ENCODE measurements at places on chromosomes 7 and 10.

- no peak for DNase-seq
Measured at GRCh38 chr10:71015674-71016073, 127.3 kb upstream of the PCBD1 start.

GRCh38 chr7:68256295-68256694, 1259.7 kb downstream of the TYW1 start:
- DNase-seq = no peak

- peak; percentile 16 for DNase-seq
Measured at GRCh38 chr10:95864906-95865813, 42.6 kb upstream of the CC2D2B start.

- no peak for DNase-seq
Measured at GRCh38 chr10:64873088-64873487, 1351.9 kb downstream of the REEP3 start.

DNA sequence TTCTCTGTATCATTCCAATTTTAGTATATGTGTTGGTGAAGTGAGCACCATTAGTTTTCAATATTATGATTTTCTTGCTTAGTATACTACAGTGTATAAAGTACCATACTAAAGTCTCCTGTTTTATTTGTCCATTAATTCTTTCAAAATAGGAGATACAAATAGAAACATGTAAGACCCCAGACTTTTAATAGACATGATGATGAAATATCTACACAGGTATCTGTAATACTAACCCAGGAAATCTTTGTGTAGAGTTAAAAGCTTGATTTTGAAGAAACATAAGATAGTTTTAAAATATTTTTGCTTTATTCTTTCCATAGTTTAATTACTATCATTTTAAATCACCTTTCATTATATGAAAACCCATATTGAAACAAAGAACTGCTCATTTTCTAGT, 133.8 kb upstream of the WNT16 start:
- no peak for DNase-seq

DNA sequence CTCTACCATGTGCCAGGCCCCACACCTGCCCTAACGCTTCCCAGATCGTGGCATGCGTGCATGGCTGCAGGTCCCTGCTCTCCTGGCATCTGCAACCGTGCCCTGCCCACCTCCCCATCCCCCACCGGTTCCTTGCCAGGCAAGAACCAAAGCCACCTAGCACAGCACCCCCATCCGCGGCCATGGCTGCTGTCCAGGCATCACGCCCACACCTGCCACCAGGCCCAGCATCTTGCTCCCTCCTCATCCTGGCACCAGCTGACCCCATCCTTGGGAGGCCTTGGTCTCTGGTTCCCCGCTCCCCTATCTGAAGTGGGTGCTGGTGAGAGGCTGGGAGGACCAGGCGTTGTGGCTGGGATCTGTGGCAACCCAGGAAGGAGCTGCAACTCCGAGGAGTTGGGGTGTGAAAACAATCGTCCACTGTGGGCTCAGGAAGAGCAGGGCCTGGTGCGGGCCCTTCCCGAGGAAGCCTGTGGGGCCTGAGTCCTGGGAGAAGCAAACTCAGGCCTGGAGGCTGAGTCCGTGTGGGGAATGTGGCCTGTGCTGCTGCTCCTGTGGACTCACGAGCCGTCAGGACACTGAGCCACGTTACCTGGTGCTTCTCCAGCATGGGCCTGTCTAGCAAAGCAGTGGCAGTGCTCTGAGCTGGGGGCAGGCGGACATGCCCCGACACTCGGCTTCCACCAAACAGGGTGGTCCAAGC, 417.1 kb downstream of the DNAJB6 start:
- DNase-seq = no peak

DNA sequence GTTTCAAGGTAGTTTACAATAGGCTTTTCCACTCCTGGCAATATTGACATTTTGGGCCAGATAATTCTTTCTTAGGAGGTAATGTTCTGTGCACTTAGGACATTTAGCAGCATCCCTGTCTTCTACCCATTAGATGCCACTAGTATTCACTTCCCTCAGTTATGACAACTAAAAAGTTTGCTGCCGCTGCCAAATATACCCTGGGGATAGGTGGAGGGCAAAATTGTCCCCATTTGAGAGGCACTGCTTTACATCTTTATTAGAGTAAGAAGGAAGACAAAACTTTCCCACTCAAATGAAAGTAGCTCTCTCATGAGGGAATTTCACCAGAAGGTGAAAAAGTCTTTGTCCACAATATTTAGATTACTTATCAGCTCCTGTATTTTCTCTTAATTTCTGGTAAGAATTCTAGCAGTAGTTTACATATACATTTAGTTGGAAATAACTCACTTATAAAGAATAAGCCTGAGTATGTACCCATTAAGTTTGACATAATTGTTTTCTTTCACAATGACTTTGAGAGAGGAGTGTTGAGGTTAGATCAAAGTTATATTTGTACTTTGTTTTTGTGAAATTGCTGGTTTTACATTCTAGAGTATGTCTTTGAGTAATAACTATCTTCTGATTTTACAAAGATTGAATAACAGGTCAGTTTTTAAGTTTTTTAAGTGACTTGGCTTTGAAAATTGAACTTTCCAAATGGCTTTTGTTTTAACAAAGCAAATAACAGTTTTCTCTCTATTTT, 46.0 kb downstream of the HELLS start:
- DNase-seq = no peak

DNA sequence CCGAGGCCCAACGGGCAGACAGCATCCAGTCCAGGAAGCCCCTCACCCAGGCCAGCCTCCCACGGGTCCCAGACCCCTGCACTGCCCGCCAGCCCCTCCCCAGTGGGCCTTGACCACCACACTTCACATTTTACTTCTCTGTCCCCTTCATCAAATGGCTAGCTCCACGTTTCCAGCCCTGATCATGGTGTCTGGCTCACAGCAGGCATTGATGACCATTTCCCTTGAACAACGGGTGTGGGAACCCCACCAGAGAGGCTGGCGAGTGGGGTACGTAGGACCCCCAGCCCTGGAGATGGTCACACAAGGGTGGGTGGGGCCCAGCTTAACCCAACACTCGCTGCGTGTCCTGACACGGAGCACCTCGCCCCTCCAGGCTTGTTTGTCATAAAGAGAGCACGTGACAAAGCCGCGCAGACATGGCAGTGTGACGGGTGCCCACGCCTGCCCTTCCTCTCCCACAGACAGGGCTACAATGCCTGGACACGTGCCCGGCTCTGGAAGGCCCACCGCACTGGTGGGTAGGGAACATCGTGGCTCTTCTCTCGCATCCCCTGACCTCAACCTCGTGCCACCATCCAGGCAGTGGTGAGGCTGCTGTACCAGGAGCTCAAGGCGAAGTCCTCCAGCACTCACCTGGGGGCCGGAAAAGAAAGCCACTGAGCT, 267.7 kb downstream of the MAD1L1 start:
- DNase-seq = no peak

- no peak for DNase-seq
Measured at GRCh38 chr10:73956476-73957359, 41.2 kb upstream of the VCL start.

DNA sequence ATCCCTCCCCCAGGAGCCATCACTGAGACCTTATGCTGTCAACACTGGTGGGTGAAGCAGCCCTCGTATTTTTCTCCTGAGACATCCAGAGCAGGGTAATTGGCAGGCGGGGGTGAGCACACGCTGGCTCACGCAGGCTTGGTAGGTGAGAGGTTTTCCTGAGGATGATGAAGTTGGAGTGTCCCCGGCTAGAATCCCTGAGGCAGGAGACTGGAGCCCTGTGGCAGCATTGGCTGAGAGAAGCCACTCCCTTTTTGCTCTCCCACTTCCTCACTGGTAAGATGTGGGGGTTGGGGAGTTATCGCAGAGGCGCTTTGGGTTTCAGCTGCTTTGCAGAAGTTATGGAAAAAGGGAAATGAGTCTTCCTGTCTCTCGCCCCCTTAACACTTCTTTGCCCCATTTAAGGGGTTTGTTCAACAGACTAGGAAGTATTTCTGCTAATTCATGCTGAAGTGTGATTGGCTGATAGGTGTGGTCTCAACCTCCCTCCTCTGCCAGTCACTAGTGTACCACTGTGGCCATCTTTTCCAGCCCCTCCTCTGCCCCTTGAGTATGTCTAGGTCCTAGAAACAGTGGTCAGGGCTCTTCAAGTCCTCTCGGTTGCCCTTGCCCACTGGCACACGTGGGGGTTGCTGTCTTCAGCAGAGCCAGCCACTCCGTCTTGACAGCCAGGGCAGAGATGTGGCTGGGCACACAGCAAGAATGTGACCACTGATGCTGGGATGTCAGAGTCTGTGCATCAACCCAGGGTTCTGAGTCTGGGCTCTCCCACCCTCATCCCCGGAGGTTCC, 5.7 kb downstream of the ARPC1B start:
- DNase-seq = no peak

- peak; percentile 70 for DNase-seq
Measured at GRCh38 chr10:1360558-1361164, 304.5 kb downstream of the WDR37 start.

DNA sequence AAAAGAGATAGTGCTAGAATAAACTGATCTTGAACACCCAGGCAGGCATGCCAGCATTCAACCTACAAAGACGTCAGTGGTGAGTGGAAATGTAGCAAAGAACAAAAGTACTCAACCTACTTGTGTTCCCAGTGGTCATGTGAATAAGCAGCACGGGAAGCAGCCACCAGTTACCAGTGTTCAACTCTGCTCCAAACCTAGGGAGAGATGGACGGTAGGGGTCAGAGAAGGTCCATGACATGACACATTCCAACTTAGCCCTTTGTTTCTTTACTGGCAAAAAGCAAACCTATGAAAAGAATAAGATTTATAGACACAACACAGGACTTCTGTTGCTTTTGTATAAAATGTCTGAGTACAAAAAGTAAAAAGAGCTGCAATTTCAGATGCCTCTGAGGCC, 511.4 kb downstream of the XPNPEP1 start:
- DNase-seq = no peak

DNA sequence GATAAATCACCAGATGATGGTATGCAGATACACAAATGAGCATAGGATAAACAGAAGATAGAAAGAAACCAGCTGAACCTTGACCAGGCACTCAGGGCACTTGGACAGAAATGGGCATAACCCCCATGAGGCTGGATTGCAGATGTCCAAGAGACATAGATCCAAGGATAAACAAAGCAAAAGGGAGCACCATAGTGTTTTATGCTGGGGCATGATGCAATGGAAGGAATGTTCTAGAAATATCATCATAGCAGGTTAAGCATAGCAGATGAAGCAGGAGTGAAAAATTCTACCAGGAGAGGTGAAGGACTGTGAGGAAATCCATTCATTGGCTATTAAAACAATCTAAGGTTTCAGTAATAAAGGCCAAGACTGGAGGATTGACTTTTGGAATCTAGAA, 70.5 kb upstream of the TES start:
- no peak for DNase-seq

GRCh38 chr10:44020322-44021111, 364.4 kb downstream of the CXCL12 start:
- no peak for DNase-seq

DNA sequence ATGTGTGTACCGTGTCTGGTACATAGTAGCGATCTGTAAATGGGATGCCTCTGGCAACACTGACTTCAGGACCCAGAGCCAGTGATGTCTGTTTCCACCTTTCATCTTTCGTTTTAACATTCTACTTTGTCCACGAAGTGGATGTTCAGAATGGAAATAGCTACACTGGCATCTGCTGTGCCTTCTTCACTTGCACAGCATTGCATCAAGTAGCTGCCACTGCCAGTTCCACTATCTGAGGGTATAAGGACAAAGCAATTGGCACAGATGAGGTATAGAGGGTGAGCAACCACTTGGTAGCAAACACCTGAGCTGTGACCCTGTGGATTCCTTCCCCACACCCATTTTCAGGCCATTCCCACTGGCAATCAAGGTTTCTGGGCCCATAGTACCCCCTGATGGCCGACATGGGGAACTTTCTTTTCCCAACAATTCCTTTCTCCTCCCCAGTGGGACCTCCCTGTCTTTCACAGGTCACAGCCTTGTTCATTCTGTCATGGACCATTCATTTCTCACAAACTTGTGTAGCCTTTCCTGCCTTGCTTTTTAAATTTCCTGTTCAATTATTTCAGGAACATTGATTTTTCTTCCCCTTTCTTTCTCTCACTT, 4.0 kb downstream of the ITGA8 start:
- DNase-seq = no peak

GRCh38 chr10:103583871-103584215, 90.3 kb downstream of the NEURL1 start:
- DNase-seq = no peak

- no peak for DNase-seq
Measured at GRCh38 chr10:30463944-30464451, 30.0 kb downstream of the MAP3K8 start.

GRCh38 chr7:87552351-87552900, 48.3 kb downstream of the ABCB1 start:
- DNase-seq = no peak

DNA sequence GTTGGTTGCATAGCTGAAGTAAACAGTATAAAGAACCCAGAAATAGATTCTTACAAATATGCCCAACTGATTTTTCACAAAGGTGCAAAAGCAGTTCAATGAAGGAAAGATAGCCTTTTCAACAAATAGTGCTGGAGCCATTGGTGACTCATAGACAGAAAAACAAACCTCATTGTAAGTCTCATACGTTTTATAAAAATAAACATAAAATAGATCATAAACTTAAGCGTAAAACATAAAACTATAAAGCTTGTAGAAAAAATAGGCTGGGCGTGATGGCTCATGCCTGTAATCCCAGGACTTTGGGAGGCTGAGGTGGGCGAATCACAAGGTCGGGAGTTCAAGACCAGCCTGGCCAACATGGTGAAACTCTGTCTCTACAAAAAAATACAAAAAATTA, 318.8 kb upstream of the IGFBP3 start:
- no peak for DNase-seq

DNA sequence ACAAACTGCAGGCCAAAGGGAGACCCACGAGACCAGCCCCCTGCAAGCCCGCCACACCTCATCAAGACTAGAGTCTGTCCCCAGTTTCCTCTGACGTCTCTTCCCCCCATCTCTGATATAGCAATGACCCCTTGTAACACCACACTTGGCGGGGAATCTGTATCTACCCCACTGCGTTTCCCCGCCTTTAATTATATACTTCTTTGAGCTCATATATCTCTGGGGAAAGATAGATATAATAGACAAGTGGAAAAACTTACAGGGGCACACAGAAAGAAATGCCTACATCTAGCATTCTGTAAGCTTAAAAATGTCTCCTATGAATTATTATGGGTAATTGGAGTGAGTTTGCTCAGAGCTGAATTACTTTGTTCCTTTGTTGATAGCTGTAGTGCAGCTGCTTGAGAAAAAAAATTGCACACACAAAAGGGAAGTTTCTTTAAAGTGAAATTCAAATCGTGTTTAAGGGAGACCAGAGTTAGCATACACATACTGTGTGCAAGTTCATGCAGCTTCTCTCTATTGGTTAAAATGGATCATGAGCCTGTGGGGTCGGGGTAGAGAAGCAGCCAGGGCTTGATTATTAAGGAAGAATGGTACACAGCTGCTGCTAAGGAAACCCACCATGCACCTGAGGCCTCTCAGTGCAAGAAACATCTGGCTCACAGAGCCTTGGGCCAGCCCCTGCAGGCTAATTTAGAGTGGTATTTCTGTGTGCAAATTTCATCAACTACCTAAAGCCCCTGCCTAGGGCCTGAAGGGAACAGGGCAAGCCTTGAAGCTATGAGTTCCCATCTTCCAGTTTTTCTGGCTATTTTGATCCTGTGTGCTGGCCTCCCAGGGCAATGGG, 32.5 kb downstream of the CDCA7L start:
- no peak for DNase-seq

GRCh38 chr10:63346015-63346441, 119.7 kb downstream of the JMJD1C start:
- no peak for DNase-seq
